ENCODE measurements at places on chromosomes 13 and 19. TPM values are rescaled to one million over a fixed set of nuclear protein-coding genes. Genes with fewer than 3 reads are reported as not detected.

DNA sequence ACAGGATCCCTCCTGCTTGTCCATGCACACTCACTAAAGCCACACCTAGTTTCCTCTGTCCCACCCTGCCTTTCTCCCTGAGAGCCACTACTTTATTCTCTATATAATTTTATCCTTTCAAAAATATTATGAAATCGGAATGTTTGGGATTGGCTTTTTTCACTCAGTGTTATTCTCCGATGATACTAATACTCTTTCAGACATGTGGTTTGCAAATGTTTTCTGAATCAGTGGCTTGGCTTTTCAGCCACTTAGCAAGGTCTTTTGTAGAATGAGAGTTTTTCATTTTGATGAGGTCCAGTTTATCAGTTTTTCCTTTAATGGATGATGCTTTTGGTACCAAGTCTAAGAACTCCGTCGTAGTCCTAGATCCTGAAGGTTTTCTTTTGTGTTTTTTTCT lies 11.6 kb downstream of the SPATA13 start:
- no peak for DNase-seq

DNA sequence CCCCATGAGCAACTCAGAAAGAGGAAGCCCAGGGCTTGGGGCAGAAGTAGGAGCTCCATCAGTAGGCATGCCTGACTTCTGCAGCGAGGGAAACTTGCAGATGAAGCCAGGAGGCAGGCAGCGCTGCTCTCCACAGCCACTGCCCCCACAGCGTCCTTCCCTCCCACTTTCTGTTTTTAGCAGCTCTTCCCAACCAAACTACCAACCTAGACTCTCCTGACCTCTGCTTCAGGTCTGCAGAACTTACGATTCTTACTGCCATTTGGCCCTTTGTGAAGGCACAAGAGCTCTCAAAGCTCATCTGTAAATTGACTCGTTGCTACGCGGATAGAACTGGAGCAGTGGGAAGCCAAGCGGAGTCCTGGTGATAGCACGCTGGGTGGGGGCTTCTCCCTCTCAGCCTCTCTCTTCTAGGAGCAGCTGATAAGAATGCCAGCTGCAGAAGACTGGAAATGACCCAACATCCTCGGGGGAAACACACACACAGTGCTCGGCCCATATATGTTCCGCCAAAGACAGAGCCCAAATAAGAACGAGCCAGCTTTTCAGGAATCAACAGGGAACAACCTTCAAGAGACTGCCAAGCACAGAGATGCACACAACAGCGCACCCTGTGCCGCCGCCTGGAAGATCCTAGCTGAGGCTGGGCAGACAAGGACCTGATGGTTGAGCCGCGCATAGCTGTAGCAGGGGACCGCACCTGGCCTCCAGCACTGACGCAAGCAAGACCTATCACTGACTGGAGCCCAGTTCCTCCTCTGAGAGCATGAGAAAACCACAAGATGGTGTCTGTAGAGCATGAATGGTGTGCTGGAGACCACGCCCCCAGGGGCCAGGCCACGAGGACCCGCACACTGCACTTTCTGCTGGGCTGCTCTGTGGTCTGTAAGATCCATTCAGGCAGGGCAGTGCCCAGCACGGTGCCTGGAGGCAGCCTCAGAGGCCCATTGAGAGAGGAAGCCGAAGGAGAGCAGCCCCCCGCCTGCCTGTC lies 15.9 kb upstream of the SLC35E1 start:
- no peak for DNase-seq

PEAK3 gene
- total RNA-seq = not detected

DNA sequence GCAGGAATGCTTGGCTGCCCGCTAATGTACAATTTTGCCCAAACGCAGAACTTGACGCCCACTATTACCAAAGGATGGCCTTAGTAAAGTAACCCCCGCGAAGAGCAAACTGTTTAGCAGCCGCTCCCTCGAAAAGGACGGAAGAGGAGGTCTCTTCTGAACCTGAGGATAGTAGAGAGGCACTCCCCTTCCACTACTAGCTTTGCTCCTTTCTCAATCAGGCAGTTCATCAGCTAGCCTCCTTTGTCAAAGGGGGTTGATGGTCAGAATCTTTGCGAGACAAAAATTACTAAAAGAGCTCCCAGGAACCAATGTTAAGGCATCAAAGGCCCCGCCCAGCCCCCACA lies 534 bp downstream of the CAB39L start:
- DNase-seq = no peak

DNA sequence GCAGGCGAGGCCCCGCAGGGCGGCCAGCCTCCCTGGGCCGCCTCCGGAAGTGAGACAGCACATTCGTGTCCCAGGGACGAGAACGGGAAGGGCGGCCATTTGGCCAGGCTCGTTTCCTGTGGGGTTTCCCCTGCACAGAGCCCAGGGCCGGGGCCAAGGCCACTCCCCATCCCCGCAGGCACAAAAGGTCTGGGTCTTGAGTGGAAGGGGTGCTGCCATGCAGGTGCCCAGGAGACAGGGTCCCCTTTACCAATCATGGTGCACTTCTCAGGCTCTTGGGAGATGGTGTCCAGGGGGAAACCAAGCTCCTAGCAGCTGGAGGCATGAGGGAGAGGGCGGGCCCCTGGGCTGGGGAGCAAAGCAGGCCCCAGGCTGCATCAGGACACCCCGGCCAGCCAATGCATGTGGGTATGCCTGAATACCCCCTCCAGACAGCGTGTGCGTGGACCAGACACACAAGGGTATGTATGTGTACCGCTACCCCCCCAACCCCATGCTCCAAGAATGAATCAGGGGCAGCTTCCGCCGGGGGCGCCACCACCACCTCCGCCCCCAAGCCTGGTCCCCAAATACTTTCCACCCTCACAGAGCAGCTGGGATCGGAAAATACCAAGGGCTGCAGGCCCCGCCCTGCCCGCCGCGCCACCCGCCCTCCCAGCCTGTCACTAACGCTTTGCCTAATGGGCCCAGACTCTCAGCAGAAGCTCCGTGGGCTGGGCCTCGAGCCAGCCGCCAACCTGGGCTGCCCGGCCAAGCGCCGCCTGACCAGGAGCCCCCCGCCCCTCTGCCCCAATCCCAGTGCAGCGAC lies 37.6 kb upstream of the NANOS3 start:
- DNase-seq = no peak

DNA sequence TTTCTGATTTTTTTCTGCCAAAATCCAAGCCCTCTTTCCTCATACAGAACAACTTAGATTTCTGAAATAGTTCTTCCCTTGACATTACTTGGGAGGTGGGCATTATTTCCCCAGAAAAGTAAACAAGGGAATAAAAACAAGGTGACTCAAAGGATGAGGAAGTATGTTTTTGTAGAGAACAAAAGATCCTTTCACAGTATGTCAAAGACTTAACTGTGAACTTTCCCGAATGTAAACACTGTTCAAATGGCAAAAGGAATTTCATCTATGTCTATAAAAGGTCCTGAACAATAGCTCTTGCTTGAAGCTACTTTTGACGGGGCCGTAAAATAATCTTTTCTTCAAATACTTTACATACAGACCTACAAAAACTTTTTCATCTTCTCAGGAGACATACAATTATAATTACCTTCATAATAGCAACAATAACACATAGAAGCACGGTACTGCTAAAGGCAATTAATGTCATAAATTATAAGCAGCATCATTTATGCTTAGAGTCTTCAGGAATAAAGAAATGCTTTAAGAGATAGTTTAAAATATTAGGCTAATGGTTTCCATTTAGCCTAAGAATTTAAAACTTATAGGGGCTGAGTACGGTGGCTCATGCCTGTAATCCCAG lies 191.1 kb downstream of the RGCC start:
- no peak for DNase-seq

DNA sequence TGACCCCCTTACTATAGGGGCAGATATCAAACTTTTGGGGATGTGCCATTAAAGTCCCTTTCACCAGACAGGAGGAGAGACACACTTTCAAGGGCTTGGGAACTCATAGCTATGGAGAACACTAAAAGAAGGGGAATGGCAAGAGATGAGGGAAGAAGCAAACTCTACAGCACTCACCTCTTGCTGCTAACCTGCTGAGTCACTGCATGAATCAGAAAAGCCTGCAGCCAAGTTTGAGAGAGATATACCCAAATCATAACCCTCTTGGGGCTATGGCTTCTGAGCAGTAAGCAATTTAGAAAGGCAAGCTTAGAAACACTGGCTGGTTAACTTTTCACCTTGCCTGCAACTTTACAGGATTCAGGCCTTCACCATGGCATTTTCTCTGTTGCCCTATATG lies 1028.0 kb downstream of the UQCRFS1 start:
- DNase-seq = no peak

- DNase-seq = no peak
Measured at GRCh38 chr13:23654111-23655110, 84.2 kb downstream of the TNFRSF19 start.

DNA sequence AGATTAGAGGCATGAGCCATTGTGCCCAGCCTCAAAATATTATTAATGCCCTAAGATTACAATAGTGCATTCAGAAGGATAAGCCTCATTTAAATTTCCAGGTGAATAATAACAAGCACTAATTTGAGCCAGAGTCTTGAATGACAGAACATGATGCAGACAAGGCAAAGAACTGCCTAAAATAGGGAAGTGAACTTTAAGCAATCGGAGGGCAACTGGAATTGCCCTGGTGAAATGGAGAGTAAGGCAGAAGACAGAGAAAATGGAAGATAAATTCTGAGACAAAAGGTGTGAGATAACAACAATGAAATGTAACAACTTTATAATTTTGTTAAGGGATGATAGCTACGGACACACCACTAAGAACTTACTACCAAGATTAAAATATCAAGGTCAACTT lies 199.9 kb downstream of the DIAPH3 start:
- no peak for DNase-seq

CEACAM8 gene
- not detected for total RNA-seq

DNA sequence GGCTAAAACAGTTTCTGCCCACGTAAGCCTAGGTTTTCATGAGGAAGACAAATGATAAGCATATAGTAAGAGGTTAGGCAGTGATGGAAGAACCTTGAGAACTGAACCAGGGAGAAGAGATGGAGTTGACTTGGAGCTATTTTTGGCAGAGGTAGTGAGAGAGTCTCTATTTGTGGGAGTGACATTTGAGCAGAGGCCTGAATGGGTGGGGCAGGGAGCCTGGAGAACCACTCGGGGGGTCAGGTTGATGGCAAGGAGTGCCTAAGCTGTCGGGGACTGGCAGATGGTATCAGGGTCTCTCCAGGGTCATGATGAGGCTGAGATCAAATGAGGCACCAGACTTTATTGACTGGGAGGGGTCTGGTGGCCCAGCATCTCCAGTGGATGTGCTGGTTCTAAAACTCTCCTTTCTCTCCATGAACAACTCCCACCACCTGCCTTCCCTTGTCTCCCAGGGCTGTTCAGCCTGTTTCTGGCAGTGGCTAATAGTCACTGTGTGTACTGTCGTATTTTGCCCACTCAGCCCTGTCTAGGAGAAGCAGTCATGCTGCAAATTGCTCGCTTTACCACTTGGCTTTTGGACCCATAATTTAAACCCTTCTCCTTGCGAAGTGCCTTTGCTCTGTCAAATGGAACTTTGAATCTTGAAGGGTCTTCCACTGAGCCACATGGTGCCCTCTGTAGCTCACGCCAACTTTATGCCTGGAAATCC lies 3.6 kb downstream of the MAU2 start:
- DNase-seq = no peak

DNA sequence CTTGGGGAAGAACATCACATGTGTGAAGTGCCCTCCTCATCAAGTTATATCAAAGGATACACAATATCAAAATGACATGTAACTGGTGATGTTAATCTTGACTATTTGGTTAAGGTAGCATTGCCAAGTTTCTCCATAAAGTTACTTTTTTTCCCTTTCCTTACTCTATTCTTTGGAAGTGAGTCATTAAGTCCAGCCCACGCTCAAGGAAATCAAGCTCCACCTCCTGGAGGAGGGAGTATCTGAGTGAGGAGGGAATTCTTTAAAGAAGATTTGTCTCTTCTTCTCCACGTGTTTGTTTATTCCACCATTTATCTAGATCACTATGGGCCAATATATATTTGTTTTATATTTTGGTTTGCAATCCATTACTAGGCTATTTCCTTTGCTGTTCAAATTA lies 33.6 kb upstream of the FNDC3A start:
- no peak for DNase-seq

- no peak for DNase-seq
Measured at GRCh38 chr19:15289673-15290072, 42.7 kb downstream of the BRD4 start.

EDNRB gene
- total RNA-seq = 0.38 TPM

GRCh38 chr19:920051-920864 lies 3.1 kb downstream of the KISS1R start:
- DNase-seq = no peak

- DNase-seq = no peak
Measured at GRCh38 chr13:76223999-76224398, 587.9 kb downstream of the LMO7 start.

DNA sequence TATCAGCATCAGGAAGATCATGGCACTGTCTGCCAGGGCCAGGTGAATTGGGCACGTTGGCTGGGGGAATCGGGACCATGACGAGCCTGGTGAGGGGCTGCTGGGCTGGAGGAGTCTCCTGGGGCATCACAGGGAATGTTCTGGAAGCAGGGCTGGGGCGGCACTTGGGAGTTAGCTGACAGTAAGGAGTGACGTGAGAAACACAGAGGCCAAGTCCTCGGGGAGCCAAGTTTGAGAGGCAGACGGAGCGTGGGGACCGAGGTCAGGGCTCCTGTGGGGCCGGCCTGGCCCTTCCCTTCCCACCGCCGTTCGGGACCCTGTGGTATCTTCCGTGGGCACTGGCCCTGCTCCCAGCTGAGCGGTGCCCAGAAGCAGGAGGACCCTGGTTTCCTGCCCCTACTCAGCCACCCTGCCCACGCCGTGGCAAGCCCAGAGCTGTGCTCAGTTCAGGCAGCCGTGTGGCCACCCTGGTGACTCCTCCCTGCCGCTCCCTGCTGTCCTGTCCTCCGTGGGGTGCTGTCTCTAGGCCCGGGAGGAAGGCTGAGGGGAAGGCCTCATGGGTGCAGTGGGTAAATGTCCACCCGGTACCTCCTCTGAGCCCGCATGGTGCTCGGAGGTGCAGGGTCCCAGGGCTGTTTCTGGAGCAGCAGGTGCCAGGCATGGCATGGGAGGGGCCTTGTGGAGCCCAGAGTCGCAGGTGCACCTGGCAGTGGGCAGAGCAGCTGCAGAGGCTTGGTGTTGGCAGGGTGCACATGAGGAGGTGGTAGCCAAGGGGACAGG lies 25.2 kb downstream of the CRTC1 start:
- no peak for DNase-seq

GRCh38 chr13:27130979-27131623 lies 40.5 kb downstream of the USP12 start:
- DNase-seq = no peak

- no peak for DNase-seq
Measured at GRCh38 chr13:76286178-76286577, 600.0 kb downstream of the KCTD12 start.

DNA sequence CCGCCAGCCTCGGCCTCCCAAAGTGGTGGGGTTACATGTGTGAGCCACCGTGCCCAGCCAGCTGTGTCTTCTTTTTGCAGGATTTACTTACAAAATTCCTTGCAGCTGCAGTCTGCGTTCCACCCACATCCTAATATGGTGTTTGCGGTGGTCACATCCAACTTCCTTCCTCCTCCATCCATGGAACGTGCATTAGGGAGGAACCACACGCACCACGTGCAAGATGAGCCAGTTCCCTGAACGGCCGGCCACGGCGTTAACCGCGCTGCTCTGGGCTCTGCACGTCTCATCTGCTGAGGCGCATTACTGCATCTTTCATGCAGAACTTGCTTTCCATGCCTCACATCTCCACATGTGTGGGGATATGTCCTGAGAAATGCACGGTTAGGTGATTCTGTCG lies 13.0 kb upstream of the SIGLEC11 start:
- no peak for DNase-seq

GRCh38 chr13:41589434-41589833 lies 132.1 kb downstream of the RGCC start:
- DNase-seq = no peak

GRCh38 chr19:45306040-45306439 lies 16.6 kb downstream of the CKM start:
- DNase-seq = no peak

GRCh38 chr13:27924529-27925141 lies 4.8 kb downstream of the PDX1 start:
- DNase-seq = no peak
